ENCODE measurements at places on chromosomes 4 and X.

DNA sequence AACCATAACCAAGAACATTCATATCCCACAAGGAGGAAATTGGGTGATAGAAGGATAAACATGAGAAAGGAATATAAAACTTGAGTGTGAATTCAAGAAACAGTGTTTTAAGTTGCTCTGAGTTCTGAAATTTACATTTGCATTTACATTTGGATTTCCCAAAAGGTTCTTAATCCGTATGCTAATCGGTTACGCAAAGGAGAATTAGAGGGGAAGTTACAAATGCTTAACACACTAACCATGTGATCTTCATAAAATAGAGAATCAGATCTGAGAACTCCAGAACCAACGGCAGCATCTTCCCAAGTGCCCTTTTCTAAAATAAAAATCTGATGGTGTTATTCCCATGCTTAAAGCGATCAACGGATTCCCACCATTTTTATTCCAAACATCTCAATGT lies 48.0 kb downstream of the PROM1 start:
- DNase-seq = no peak

DNA sequence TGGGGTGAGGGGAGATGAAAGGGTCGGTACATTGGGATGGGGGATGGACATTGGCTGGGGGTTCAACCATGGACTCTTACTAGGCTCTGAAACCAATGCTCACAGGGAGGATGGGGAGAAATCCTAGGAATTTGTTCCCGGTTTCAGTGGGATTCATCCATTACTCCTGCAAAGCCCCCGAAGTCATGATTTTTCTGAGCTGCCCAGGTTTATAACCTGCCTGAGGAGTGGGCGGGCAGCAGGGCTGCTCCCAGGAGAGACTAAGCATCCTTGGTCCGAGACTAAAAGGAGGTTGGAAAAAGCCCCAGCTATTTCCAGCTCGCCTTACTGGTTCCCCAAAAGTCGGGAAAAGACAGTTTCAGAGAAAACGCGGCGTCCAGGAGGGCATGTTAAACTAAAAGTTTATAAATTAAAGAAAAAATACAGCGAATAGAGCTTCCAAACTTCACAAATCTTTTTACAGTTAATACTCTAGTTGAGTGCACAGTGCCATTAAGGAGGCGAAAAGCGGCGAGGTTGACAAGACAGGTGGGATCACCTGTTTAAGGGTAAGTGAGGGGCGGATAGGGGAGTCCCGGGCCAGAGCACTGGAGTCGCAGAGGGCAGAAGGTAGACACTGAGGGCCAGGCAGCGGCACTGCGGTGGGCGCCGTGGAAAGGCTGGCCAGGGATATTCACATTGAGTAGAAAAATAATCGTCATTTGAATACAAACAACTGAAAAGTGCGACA lies 3.7 kb downstream of the NKX3-2 start:
- no peak for DNase-seq

DNA sequence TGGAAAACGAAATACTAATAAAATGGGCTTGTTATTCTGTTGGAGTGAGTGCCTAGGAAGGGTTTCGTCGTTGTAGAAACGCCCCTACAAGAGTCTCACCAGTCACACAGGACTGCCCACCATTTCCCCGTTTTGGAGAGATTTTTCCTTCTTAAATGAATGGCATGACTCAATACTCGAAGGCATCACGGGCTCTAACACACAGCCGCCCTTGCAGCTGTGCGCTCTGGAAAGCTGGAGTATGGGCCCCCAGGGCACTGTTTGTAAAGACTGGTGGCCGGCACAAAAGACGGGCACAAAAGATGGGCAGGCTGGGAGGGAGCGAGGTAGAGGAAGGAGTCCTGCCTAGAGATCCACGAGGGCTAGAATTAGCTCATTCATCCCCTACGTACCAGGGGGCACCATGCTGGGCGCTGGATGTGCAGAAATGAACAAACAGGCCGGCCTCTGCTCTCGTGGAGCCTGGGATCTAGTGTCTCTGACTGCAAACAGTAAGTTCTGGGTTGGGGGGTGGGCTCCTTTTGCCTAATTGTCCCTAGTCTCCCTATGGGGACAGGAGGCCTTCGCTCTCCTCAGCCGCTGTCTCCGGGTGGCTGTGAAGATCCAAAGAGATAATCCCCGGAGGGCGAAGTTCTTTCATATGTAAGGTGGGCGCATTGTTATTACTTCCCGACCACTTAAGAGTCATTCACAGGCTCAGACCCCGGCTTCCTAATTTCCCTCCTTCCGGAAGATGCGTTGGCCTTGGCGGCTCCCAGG lies 1.0 kb upstream of the SFRP2 start:
- no peak for DNase-seq

GRCh38 chr4:67785528-67785927 lies 31.3 kb upstream of the GNRHR start:
- no peak for DNase-seq

DNA sequence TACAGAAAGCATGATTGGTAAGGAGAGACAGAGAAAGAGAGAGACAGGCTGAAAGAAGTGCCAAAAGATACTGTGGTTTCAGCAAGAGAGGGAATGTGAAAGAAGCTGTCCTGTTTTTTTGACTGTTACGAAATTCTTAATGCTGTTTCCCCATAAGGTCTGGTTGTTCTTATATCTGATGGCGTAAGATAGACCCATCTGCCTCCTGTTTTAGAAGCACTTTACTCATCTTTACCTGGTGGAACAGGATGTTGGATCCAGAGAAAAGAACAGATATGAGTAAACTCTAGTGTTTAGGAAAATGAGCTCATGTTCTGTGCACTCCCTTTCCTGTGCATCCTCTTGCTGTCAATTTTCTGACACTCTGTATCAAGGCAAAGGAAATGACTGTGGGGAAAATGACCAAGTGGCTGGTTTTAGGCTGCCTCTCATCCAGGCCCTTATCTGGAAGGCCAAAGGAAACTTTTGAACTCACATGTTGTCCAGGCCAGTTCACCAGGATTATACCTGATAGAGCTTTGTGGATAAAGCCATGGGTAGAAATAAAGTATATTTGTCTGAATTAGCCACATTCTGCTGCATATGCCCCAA lies 311.7 kb upstream of the HTR2C start:
- no peak for DNase-seq

DNA sequence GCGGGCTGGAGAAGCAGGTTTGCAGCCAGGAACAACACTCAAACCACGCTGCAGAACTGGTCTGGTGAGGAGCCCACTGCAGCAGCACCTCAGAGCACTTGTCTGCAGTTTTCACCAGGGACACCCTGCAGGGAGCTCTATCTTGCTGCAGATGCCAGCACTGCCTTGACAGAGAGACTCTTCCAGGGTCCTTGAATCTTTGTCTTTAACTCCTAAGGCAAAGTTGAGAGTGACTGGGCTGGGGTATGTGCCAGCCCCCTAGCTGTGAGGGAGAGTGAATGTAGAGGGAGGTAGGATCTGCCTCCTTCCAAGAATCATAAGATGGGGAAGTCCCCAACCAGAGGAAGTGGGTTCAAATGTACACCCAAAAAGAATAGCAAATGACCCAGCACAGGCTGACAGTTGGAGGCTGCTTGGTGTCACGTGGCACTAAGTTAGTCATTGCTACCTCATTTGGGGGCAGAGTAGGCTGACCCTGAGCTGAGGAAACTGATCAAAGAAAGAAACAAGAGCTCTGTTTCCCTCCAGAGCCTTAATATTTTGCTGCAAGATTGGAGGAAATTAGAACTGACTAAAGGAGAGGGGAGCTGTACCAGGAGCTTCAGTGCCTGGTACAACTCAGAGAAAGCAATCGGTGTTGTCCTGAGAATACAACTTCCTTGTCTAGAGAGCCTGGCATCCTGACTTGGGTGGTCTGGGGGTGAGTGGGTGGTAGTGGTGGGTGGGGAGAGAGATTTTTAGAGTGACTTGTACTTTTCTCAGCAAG lies 28.2 kb upstream of the HUWE1 start:
- DNase-seq = no peak

GRCh38 chr4:152220201-152220666 lies 315.7 kb downstream of the FBXW7 start:
- no peak for DNase-seq

DNA sequence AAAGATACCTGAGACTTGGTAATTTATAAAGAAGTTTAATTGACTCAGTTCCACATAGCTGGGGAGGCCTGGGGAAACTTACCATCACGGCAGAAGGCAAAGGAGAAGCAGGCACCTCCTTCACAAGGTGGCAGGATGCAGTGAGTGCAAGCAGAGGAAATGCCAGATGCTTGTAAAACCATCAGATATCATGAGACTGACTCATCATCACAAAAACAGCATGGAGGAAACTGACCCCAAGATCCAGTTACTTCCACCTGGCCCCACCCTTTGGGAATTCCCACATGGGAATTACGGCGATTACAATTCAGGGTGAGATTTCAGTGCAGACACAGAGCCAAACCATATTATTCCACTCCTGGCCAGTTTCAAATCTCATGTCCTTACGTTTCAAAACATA lies 514.7 kb upstream of the SPANXN1 start:
- DNase-seq = no peak

- DNase-seq = no peak
These were observed 9.4 kb downstream of the TASL start for GRCh38 chrX:30568136-30568535.

DNA sequence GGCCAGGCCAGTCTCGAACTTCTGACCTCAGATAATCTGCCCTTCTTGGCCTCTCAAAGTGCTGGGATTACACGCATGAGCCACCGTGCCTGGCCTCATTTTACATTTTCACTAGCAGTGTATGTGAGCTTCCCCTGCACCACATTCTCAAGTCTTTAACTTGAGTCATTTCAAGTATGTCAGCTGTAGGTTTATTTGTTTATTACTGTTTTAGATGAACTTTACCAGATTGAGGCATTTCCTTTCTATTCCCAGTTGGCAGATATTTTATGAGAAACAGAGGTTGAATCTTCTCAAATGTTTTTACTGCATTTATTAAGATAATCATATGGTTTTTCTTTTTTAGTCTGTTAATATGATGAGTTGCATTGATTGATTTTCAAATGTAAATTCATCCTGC lies 114.6 kb upstream of the SH3RF1 start:
- DNase-seq = no peak

- no peak for DNase-seq
These were observed 85.8 kb downstream of the ARHGAP6 start for GRCh38 chrX:11579636-11580600.

DNA sequence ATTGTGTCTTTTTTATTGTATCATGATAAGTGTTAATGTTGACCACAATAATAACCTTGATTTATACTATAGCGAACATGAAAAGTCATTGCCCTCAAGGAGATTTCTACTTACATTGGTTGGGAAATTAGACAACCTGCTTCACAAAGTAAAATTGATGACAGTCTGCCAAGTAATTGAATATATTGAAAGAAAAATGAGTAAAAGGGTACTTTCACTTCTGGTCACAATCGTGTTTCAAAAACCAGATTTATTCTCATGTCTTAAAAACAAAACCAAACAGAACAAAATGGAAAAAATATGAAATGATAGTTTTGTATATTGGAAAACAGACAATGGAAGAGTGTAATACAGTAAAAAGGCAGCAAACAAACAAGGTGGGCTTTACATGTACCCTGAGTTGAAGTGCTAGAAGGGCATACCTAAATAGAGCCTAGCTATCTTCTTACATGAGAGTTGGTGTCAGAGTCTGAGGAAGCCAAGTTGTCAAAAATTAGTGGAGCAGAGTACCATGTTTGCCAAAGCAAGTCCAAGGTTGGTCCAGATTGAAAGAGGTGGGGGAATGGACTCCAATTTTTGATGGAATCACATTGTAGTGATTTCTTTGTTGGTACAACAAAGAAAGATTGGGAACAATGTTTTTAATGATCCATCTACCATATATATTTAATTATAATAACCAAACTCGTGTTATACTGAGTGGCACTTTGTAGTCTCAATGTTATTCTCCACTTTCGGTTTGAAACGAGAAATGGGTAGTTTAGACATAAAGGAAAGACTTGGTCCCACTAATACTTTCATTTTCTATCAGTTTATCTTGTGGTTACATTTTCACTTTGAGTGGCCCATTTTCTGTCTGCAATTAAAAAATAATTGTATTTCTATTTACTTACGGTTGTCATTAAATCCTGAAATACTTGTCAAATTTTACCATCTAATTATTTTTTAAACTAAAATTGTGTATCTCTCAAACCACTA lies 775.6 kb downstream of the STIM2 start:
- DNase-seq = no peak
